ENCODE measurements at places on chromosomes 12 and 14.

GRCh38 chr14:101623077-101623372 is 61.7 kb downstream of the DIO3 start:
- no peak for DNase-seq

GRCh38 chr14:36221112-36221511 is 44.6 kb upstream of the PTCSC3 start:
- no peak for DNase-seq

DNA sequence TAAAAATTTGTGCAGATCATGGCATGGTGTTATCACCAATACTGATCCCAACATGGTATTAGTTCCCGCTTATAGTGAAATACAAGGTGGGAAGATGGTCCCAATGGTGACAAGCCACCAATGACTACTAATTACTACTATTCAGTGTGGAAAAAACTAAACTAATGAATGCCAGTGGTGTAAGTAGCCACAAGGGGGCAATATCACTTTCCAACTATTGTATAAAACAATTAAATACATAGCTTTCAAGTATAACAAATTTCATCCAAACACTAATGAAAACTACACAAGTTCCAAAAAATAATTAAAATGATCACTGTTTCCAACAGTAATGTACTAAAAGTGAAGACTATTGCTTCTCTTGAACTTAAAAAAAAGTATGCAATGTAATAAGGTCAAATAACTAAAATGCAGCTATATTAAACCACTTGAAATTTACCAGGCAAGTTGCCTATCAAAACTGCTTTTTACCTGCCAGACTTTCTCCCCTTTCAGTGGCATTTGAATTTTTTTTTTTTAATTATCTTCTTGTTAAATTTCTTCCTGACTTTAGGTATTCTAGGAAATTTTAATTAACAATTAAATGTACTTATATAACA is 58.0 kb downstream of the PAPLN start:
- peak; percentile 84 for DNase-seq

GRCh38 chr12:12689647-12690300 is 6.2 kb downstream of the GPR19 start:
- DNase-seq, result no peak

DNA sequence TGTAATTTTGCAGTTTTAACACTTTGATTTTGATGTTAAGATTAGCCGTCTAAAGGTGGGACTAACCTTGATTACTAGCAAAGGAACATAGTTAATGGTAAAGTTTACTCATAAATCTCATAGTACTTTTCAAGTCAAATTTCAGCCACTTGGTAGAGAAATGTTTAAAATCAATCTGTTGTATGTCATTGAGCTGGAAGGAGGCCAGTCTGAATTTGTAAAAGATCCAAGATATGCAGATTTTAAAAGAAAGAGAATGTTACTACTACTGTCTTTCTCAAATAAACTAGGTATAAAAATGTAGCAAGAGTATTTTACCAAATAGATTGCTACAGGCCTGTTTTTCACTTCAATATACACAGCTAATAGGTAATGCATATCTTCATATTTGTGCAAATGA is 600.8 kb upstream of the SEL1L start:
- DNase-seq, result no peak

- peak; percentile 25 for DNase-seq
Observed at GRCh38 chr12:122501489-122501989, 807 bp upstream of the ZCCHC8 start.

- DNase-seq, result no peak
Observed at GRCh38 chr12:89210277-89210676, 142.0 kb downstream of the DUSP6 start.

- no peak for DNase-seq
Observed at GRCh38 chr14:104132981-104133380, 5.4 kb upstream of the KIF26A start.

Measured in hematopoietic multipotent progenitor cell treated with erythropoietin and hydrocortisone succinate and interleukin-3 and kit ligand, for 4 days (in vitro differentiated cells).